H4 (cell line): ENCODE measurements at places on chromosomes 7 and 10.

GRCh38 chr10:71368643-71369042 is 28.1 kb upstream of the CDH23 start:
- DNase-seq, result no peak

GRCh38 chr7:30973292-30973691 is 9.5 kb downstream of the GHRHR start:
- DNase-seq, result no peak

GRCh38 chr7:131642429-131642828 is 86.0 kb upstream of the PODXL start:
- DNase-seq, result no peak

DNA sequence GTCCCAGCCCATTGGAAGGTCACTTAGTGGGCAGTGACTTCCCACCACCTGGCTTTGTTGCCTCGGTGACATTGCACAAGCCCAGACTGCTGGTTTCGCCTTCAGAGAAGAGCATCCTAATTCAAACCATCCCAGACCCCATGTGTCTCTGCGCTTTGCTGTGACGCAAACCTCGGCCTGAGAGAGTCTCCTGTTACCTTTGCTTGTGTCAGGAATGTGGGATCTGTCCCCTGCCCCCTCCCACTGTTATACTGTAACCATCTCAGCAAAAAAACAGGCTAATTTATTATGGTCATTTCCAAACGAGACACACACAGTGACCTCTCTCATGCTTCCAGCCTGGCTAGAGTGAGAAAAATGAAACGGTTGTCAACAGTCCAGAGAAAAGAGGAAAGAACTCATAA is 25.0 kb upstream of the AQP1 start:
- DNase-seq, result no peak

- DNase-seq, result no peak
These were observed 27.1 kb downstream of the PARP12 start for GRCh38 chr7:140035400-140036223.

GRCh38 chr10:24821986-24822385 is 98.3 kb upstream of the ARHGAP21 start:
- peak; percentile 15 for DNase-seq

DNA sequence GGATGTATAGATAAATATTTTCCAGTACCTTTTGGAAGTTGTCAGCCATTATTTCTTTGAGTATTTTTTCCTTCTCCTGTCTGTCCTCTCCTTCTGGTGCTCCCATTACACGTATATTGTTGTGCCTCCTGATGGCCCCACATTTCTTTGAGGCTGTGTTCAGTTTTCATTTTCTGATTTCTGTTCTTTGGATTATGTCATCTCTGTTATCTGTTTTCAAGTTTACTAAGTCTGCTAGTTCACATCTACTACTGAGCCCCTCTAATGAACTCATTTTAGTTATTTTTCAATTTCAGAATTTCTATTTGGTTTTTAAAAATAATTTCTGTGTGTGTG is 16.3 kb downstream of the RBM33 start:
- DNase-seq, result no peak

DNA sequence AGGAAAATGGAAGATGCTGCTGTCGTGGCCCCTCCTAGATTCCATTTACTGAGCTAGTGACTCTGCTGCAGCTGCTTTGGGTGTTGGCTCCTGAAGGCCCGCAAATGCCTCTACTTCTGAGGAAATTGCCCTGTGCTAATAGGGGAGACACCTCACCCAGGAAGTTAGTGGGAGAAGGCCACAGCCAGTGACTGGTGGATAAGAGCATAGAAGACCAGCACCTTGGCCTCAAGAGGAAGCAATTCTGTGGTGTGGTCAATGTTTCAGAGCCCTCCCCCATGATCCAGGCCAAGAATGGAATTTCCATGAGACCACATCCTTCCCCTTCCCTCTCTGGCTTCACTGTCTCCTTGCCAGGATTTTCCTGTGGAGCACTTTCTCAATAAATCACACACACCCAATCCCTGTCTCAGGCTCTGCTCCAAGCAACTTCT is 25.0 kb upstream of the FZD1 start:
- peak; percentile 94 for DNase-seq

DNA sequence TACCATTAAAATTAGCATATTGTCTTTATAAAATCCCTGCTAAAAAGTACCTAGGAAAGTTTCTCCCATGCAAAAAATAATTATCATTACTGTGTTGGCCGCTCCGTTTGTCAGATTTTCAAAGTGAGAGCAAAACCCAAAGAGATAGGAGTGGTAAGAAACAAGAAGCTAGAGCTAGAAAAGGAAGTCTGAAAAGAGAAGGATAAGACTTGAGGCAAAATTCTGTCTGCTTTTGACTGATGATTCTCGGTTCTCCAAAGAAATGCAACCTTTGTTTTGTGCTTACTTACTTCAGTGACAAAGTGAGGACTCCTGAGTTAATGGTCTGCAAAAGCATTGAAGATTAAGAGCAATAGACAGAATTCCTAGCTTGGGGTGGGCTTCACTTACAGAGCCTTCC is 33.3 kb upstream of the CAPZA2 start:
- DNase-seq, result no peak

GRCh38 chr7:13702251-13702650 is 287.2 kb downstream of the ETV1 start:
- no peak for DNase-seq

DNA sequence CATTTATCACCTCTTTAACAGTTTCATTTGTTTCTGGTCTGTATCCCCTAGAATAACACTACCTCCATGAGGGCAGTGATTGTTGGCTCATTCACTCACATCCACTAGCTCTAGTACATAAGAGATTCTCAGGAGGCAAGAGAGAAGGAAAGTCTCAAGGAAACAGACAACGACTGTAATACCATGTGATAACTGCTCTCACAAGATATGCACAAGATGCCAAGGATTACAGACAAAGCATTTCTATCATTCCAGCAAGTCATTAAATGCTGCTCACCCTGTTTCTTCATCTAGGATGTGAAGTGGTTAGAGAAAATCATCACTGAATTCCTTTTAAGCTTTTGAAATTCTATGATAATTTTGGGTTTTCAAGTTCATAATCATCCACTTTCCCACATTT is 115.3 kb downstream of the HIBADH start:
- DNase-seq, result no peak

GRCh38 chr10:11165591-11166543 is 148.2 kb downstream of the CELF2 start:
- peak; percentile 10 for DNase-seq

- DNase-seq, result peak; percentile 64
These were observed 73.5 kb downstream of the CRPPA start for GRCh38 chr7:16347827-16348192.

GRCh38 chr7:110775046-110775445 is 315.9 kb upstream of the LRRN3 start:
- DNase-seq, result no peak

DNA sequence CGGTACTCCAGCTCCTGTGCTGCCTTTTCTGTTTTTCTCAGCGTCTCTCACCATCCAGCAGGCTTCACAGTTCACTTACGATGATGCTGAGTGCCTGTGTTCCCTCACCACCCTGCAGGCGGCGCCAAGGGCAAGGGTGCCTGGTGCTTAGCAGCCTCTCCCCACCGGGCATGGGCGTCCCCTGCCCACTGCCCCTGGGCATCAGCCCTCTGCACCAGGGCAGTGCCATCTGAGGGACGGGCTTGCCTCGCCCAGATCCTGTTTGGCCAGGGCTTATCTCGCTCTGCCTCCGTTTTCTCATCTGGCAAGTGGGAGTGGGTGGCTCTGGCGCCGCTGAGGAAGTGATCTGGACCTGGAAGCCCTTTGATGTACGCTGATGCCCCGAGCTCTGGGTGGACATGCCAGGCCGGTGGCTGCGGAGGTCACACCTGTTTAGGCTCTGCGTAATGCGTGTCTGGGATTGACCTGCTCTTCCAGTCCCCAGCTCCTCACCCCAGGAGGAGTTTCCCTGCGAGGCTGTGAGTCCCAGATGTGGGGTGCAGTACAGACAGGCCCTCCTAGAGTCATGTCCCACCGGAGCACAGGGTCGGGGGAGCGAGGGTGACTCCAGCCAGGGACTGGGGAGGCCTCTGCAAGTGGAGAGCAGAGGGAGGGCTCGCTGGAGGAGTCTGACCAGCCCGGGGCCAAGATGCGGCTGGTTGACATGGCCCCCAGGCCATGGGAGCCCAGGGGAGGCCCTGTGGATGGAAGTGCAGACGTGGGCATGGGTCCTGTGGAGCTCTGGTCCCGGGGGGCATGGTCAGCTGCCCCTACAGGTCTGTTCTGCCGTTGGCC is 11.8 kb downstream of the TTYH3 start:
- no peak for DNase-seq

DNA sequence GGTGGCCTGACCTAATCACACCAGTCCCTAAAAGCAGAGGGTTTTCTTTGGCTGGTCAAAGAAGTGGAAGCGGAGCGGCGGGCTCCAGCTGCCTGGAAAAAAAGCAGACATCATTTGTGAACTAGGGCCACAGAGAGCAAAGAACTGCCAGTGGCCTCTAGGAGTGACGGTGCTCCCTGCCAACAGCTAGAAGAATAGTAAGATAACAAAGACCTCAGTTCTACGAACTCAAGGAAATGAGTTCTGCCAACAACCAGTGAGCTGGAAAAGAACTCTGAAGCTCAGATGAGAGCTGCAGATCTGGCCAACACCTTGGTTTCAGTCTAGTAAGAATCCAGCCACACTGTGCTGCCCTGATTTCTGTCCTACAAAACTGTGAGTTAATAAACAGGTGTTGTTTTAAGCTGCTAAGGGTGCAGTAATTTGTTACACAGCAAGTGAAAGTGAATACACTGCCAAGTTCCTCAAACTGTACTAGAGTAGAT is 178.0 kb downstream of the SRPK2 start:
- DNase-seq, result no peak

GRCh38 chr10:3886191-3886590 is 101.2 kb upstream of the KLF6 start:
- DNase-seq, result no peak

DNA sequence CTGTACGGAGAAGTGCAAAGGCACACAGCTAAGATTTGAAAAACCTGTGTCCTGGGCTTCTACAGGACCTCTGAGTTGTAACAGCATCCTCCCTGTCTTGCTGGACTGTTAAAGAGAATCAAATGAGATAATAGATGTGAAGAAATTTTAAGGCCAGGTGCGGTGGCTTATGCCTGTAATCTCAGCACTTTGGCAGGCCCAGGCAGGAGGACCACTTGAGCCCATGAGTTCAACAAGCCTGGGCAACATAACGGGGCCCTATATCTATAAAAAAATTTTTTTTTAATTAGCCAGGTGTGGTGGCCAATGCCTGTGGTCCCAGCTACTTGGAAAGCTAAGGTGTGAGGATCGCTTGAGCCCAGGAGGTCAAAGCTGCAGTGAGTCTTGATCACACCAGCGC is 2.9 kb upstream of the ARHGAP21 start:
- DNase-seq, result no peak

GRCh38 chr7:50727072-50727471 is 55.6 kb downstream of the GRB10 start:
- no peak for DNase-seq

DNA sequence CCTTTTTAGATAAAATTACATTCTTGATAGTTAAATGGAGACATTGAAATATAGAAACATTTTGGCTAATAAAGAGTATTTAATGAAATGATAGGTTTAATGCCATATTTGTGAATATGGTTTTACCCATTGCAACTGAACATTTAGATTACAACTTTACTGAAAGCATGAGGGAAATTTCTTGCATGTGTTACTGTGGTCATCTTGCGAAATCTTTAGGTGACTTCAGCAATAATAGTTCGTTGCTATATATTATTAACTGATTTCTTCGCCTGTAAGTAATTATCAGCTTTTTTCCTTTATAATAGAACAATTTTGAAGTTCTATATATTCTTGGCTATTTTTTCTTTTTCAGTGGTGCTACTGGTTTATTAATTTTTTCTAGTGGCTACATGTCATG is 83.2 kb downstream of the MLLT10 start:
- DNase-seq, result no peak

- DNase-seq, result no peak
These were observed 15.7 kb upstream of the CDK1 start for GRCh38 chr10:60762554-60762953.

DNA sequence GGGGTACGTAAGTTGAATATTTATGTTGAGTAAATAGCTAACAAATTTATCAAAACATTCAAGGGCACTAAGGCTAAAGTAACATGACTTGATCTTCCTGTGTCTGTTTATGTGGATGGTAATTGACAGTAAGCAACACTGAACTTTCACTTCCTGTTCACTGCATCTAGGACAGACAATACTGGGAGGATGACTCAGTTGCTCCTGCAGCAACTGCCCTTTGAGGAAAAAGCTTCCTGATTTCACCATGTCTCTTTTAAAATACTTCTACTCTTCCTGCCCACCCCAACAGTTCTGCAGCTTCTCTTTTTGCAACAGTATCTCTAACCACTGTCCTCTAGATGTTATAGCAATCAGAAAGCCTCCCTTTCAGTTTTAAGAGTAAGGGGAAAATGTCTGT is 76.6 kb upstream of the HGF start:
- DNase-seq, result peak; percentile 16

- no peak for DNase-seq
These were observed 496.3 kb upstream of the KLF6 start for GRCh38 chr10:4281190-4281825.

- peak; percentile 85 for DNase-seq
These were observed 286.8 kb downstream of the PARD3 start for GRCh38 chr10:34528320-34528719.

DNA sequence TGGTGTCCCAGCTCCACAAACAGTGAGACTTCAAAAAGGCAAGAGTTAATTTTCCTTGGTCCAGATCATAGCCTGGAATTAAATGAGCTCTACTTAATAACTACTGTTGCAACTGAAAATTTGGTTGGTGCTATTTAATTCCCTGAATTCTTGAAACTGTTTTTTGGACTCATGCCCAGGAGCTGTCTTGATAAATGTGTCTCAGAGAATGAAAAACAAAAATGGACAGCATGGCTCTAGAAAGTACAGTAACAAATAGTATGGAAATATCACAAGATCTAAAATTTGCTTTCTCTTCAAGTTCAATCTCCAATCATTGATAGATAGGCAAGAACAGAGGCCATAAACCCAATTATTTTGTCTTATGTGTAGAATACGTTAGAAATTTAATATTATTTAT is 42.5 kb downstream of the CCDC71L start:
- no peak for DNase-seq

DNA sequence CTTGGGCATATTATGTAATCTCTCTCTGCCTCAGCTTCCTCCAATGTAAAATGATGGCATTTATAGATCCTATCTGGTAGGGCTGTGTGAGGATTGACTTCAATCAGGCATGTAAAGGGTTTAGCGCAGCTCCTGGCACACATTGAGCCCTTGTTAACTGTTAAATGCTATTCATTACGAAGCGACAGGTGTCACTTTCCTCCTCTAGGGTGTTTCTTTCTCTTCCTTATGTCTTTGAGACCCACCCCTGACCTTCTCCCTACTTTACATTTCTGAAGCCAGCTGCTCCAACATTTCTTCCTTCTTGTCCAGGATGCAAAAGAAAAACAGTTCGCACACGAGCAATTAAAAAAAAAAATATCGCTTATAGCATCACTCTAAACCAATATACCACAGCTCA is 5.7 kb upstream of the R3HCC1L start:
- no peak for DNase-seq
